ENCODE measurements at places on chromosomes 16 and 17. TPM values are rescaled to one million over a fixed set of nuclear protein-coding genes. Genes with fewer than 3 reads are reported as not detected.
A peak's percentile ranks its signal among the peaks of the same experiment; 100 is the strongest.

The SDR42E2 gene
- 0.36 TPM for polyA plus RNA-seq

The CDC6 gene
- polyA plus RNA-seq: 24.5 TPM

The OMG gene
- 0.09 TPM for polyA plus RNA-seq

The ELAC2 gene
- polyA plus RNA-seq: 67.4 TPM

The C16orf89 gene
- polyA plus RNA-seq: 11.6 TPM

The HOXB1 gene
- 0.30 TPM for polyA plus RNA-seq

The C17orf100 gene
- polyA plus RNA-seq: 11.8 TPM

DNA sequence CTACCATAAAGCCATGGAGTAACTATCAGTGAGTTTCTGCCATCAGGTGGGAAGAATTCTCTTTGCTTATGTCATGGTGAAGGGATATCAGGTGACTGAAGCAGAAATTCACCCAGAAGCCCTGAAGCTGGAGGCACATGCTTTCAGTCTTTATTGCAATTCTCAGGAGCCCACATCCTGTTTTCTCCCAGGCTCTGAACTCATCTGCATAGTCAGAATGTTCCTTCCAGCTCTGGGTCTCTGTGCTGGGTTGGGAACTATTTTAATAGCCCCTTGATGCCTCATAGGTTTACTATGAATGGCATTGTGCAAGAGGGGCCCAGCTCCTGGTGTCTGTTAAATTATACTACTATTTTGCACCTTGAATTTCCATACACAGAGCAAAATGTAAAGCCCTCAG lies 198.4 kb upstream of the SOX9 start:
- DNase-seq: no peak

DNA sequence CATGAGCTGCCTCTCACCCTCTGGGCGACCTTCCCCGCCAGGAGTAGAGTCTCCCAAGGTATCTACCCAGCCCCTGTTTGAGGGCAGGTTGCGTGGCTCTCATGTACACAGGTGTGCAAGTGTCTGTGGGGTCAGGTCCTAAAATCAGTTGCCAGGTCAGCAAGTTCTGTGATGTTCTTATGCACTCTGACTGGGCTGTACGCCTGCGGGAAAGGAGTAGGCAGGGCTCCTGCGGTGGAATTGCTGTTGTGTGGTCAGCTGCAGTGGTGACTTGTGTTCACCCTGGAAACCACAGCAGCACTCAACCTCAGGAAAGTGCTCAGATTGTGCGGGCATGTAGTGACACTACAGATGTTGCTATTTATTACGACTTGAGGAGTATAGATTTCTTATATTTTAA lies 19.4 kb downstream of the NARF start:
- no peak for DNase-seq

DNA sequence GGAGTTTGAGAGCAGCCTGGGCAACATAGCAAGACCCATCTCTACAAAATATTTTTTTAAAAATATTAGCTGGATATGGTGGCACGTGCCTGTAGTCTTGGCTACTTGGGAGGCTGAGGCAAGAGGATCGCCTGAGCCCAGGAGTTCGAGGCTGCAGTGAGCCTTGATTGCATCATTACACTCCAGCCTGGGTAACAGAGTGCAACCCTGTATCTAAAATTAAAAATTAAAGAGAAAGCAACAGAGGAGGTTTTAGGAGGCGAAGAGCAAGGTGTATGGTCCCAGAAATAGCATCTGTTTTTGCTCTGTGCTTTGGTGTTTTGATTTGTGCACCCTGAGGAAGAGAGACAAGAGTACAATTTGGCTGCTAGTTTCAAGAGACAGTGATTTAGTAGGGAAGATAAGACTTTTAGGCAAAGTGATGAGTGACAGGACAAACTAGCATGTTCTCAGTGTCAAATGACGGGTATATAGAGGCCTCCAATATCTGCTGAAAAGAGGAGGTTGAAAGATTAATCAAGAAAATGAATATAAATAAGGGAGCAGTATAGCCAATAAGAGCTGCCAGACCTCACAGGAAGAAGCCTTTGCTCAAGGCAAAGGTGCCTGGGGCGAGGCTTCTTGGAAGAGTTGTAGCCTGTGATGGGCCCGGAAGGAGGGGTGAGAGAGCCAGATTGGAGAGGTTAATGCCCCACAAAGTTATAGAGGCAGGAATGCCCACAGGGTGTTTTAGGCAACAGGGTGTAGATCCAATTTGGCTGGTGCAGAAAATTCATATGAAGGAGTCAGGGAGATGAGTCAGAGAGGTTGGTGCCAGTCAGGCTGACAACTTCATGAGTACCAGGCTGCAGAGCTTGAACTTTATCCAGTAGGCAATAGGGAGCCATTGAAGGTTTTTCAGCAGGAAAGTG lies 11.4 kb downstream of the HLF start:
- DNase-seq: no peak

DNA sequence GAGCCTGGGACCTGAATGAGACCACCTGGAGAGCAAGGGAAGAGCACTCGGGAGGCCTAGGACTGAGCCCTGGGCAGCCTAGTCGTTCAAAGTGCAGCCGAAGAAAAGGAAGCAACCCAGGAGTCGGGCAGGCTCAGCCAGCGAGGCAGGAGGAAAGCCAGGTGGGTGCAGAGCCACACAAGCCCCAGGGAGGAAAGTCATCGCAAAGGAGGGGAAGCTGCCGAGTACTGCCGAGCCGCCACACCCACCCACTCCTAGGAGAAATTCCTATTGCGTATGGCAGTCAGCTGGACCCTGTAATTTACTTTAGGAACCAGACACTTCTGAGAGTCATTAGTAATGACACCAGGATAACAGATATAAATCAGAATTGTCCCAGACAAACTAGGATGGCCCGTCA lies 187.6 kb downstream of the KATNIP start:
- no peak for DNase-seq

DNA sequence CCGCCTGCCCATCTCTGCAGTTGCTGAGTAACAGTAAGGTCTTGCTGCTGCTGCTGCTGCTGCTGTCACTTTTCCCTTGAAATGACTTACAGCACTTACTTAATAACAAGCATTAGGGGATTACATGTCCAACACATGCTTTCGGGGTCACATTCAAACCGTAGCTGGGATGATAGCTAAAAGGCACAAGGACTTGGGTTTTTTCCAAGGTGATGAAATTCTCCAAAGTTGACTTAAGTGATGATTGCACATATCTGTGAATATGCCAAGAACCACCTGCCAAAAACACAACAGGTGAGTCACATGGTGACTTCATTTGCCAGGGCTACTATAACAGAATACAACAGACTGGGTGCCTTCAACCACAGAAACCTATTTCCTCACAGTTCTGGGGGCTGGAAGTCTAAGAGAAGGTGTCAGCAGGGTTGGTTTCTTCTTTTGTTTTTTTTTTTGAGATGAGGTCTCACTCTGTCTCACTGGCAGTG lies 121.9 kb upstream of the TNRC6C start:
- DNase-seq: no peak

- no peak for DNase-seq
Measured at GRCh38 chr16:53714205-53715022, 10.5 kb downstream of the FTO start.

DNA sequence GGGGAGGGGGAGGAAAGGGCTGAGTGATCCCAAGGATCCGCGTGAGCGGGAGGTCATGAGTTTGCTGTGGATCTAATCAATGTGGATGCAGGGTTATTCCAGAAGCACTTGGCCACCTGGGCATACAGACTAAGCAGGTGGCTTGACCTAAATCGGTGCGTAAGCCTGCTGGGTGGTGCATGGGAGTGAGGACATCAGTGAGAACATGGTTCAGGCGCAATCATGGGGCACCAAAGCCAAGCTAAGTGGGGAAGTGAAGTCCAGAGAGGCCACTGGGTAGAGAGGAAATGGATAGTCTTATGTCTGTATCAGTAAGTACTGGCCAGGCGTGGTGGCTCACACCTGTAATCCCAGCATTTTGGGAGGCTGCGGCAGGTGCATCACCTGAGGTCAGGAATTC lies 18.9 kb upstream of the MFSD6L start:
- no peak for DNase-seq

GRCh38 chr16:49019081-49019633 lies 262.5 kb downstream of the CBLN1 start:
- DNase-seq: peak; percentile 63

GRCh38 chr16:4303973-4304372 lies 11.9 kb upstream of the GLIS2 start:
- no peak for DNase-seq

GRCh38 chr17:67855504-67856324 lies 30.4 kb downstream of the BPTF start:
- DNase-seq: no peak

- no peak for DNase-seq
Measured at GRCh38 chr17:32699247-32699646, 177.7 kb downstream of the MYO1D start.

DNA sequence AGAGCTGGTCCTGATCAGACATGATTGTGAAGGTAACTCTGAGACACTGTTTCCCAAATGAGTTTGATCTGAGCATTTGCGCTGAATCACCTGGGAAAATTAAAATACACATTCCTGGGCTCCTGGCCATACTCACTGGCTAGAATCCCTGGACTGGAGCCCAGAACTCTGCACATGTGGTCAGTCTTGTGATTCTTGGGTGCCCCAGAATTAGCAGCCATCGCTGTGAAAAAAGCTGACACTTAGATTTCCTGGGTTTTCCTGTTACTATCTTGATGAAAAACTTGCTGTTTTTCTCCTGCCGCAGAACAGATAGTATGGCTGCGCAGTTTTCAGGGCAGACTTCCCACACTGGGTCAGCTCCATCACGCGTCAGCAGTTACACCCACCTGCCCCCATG lies 24.6 kb downstream of the NECAB2 start:
- no peak for DNase-seq

- DNase-seq: no peak
Measured at GRCh38 chr17:32021615-32021955, 14.4 kb downstream of the LRRC37B start.

DNA sequence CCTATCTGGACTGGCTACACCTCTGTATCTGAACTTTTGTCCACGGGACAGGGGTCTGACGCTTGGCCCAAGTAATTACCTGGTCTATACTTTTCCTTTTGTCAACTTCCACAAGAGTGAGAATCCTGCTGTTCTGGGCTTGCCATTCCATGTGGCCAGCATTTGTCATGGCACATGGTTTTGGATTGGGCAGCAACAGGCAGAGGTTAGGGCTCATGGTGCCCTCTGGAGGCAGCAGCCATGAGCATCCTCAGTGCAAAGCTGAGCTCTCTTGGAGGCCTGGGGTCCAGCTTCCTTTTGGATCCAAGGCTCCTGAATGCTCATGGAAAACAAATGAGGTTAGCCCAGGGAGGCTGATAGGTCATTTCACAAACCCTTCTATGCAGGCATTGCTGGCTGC lies 7.5 kb upstream of the EDC4 start:
- no peak for DNase-seq

DNA sequence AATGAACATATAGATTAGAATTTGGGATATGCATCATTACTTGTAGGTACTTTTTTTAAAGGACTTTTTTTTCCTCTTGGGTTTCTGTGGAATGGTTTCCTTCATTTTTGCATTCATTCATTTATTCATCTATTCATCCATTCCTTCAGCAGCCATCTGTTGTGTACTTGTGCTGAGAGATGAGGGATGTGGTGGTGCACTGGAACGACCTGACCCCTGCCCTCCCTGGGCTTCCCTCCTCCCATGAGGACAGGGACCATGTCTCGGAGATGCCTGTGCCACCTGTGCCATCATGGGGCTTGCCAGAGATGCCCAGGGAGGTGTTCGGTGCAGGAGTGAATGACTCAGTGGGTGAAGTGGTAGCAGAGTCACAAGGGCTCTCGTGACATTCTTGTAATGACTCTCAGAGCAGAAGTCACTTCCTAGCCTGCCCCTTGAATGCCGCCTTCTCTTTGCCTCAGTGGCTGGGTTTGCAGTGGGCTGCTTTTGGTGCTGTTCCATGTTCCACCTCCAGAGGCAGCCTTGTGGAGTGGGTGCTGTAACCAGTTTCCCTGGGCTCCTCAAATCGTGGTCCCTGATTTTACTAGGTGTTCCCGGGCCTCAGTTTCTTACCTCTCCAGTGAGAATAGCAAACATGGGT lies 43.9 kb downstream of the CLEC16A start:
- DNase-seq: no peak

DNA sequence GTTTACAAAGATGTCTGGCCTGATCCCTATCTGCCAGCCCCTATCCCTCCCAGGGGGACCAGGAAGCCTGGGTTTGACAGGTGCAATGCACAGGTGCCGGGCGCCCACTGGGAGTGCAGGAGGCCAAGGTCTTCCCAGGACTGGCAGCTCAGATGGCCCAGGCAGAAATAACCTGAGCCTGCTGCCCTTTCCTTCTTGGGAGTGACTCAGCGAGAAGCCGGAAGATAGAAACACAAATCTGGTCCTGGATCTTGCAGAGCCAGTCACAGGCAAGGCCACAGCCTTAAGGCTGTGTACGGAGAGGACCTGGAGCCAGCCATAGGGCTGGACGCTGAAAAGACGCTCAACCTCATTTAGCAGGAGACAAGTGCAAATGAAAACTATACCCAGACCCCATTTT lies 27.7 kb downstream of the GPR142 start:
- DNase-seq: no peak

- DNase-seq: no peak
Measured at GRCh38 chr17:182050-182751, 751 bp upstream of the DOC2B start.

GRCh38 chr17:49755663-49756283 lies 8.2 kb downstream of the FAM117A start:
- no peak for DNase-seq

GRCh38 chr17:5118219-5118618 lies 2.4 kb downstream of the USP6 start:
- DNase-seq: no peak

DNA sequence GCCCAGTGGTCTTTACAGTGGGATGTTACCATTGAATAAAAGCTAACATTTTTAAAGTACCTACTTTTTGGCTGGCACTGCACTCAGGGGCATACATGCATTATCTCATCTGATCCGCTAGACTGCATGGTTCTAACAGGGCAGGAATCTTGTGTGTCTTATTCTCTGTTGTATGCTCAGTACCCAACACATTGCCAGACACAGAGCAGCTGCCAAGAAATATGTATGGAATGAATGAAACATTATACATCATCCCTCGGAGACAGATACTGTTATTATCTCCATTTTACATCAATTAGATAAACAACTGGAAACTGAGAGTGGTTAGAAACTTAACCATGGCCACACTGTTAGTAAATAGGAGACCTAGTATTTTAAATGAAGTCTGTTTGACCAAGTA lies 74.1 kb upstream of the CDH11 start:
- no peak for DNase-seq

Data from right renal pelvis (tissue), 4 donors.